Stimulated activated CD4-positive, alpha-beta T cell treated with anti-CD3 and anti-CD28 coated beads, Interleukin-12 subunit alpha, Interleukin-12 subunit beta, amount 100 ng/mL, for 4 hours (primary cell): ENCODE measurements at places on chromosomes 2 and 18.

GRCh38 chr18:78914249-78914935, 65.2 kb upstream of the SALL3 start:
- no peak for DNase-seq

DNA sequence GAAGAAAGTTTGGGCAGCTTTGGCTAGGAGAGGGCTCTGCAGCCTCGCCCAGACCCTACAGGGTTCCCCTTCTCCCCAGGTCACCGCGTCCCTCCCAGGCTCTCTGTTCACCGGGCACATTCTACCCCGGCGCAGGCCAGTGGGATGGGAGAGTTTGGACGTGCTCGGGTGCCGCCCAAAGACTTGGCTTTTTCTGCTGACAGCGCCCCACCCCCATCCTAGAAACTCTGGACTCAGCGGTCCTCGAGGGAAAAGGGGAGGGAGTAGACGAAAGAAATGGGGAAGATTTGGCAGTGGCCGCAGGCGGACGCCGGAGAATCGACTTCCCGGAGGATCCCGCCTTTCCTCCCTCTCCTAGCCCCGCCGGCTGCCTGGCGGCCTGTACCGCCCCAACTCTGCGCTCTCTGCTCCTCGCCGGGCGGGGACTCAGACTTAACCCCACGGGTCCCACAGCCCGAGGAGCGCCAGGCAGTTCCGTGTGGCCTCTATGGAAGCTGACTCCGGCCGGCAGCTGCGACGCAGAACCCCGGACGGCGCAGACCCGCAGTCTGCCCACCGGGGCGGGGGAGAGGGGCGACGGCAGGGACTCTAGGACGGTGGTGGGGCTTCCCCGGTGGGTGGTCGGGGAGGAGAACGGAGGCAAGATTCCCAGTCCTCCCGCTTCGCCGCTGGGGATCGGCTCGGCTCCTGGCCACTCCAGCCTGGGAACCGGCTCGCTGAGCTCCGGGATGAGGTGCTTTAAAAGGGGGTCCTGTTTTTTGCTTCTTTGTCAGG, 863 bp upstream of the SIX2 start:
- DNase-seq: no peak

- DNase-seq: no peak
These were observed 11.2 kb upstream of the NABP1 start for GRCh38 chr2:191666732-191667131.

GRCh38 chr2:55048508-55049042, 1.7 kb downstream of the RTN4 start:
- DNase-seq: no peak

DNA sequence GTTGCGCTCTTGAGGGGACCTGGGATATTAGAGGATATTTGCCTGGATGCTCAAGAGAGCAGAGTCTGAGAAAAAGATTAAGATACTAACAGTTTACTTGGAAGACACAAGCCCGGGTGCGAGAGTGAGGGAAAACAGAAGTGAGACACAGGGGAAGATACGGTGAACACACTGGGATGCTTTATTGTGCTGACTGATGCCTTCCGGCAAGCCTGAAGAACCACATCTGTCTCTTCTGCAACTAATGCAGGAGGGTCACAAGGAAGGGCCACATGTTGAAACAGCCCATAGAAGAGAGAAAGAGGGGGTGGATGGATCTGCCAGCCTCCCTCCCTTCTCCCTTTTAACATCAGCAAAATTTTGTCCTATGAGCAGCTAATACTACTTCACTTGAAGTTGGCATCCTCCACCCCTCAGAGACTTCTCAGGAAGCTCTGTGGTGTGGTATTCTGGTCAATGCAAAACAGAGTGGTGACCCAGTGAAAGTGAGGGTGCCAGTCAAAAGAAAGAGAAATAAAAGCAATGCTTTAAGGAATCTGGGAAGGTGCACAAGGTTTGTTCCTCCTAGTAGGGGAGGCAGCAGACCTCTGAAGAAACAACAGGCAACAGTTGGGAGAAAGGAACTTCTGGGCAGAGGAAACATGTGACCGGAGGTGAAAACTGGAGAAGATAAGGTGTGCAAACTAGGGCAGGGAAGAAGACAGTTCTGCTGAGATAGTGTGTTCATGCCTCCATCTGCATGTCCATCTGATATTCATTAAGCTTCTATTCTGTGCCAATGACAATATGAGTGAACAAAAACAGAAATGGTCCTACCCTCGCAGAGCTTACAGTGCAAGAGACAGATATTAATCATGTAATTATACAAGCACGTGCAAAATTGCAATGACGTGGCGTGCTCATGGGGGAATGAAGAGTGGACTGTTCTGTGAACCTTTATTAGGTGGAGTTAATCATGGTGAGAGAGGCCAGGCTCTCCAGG, 107.1 kb downstream of the LYPD6B start:
- DNase-seq: no peak

GRCh38 chr2:166593403-166593802, 99.4 kb upstream of the SCN7A start:
- DNase-seq: no peak

DNA sequence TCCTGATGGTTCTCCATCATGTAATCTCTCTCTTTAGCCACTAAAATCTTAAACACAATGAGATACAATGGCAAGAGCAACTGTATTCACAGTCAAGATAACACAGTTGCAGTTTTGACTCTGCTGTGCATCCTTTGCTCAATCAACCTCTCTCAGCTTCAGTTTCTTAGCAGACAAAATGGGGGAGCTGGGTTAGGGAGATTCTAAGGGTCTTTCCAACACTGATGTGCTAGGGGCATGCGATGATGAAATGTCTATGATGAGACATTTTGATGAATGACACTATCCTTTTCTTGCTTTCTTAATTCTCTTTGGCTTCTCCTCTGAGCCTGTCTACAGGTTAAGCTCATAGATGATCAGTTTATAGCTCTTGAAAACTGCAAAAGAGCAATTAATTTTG, 1.1 kb downstream of the SERPINB10 start:
- DNase-seq: no peak

DNA sequence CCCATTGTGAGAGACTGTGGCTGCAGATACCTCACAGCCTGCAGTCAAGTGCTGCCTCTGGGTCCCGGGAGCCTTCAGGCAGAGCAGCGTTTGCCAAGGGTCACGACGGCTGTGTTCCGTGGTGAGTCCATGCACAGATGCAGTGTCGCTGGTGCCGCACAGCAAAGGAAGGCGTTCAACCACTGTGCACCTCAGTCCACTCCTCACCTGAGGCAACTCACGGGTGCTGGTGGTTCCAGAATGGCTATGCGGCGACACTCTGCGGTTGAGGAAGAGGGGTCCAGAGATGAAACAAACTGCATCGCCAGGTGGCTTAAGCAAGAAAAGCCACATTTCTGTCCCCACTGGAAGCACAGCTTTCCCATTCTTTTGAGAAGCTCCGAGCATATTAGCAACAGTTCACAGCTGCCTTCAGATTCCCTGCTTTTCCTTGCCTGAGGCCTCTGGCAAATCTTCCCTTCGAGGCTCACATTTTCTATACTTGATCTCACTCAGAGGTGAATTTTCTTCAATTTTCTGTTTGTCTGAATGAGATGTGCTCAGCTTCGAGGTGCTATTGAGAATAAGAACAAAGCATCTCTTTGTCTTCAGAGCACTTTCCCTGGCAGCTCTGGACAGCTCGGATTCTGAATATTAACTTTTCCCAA, 208.8 kb upstream of the TWIST2 start:
- no peak for DNase-seq

DNA sequence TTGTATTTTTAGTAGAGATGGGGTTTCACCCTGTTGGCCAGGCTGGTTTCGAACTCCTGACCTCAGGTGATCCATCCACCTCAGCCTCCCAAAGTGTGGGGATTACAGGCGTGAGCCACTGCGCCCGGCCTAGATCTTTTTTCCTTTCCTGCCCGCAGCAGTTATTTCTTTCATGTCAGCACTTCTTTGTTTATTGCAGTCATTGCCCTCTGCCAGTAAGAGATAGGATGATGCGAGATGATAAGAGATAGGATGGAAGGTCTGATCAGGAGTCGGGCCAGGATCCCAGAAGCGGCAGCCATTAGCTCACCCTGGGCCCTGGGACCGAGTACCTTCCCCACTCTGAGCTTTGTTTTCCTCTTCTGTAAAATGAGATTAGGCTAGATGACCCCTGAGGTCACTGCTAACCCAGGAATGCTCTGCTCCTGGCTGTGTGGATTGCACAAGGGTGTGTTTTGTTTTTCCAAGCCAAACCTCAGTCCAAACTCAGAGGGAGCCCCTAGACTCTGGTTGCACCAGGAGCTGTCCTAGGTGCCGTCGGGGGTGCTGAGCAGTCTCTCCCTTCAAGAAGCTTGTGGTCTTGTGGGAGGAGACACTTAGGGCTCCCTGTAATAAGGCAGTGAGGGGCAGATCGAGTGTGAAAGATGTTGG, 63.3 kb downstream of the LPIN1 start:
- DNase-seq: no peak

DNA sequence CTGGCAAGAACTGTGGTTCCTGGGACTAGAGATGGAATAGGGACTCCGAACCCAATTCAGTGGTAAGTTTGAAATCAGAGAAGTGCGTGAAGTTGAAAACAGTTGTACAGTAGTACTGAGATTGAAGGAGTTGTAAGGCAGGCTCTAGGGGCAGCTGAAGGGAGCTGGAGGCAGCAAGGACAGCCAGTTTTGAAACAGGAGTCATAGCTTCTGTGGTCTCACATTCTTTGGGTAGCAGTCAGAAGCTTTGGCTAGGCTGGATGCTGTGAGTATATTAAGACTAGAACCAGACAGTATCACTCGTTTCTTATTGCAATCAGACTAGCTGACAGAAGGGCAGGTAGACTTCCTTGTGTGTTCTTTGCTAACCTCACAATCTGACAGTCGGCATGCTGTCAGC, 64.5 kb upstream of the ADAM23 start:
- DNase-seq: no peak

DNA sequence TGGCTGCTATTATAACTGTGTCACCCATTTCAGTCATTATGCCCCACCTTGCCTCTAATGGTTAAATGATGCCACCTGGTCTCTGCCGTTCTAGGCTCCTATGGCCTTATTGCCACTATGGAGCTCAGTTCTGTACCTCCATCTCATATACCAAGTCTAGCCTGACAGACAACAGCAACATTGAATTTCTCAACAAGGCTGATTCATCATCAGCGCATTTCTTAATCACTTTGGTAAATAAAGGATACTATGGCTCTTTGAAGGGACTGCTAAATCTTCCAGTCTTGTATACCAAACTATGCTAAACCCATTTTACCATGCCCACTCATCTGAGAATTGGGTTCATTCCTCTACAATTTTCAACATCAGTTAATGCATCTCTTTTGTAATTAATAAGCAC, 784.5 kb upstream of the CELF4 start:
- no peak for DNase-seq

GRCh38 chr2:108607706-108608301, 73.5 kb downstream of the LIMS1 start:
- peak; percentile 38 for DNase-seq

DNA sequence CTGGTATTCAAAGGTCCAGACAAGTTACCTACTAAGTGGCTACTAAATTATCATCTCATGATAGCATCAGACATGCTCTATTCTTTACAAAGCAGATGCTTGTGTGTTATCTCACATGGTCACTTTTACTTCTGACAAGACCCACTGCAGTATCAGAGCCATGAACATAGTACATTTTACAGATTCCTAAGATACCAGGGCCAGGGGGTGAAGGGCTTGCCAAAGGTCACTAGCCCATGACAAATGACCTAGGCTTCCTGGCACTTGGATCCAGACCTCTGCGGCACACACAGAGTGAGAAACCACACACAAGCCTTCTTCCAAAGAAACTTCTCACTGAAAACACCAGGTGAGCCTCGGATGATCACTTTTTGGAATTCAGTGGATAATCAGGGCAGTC, 446.8 kb downstream of the EIPR1 start:
- DNase-seq: no peak

DNA sequence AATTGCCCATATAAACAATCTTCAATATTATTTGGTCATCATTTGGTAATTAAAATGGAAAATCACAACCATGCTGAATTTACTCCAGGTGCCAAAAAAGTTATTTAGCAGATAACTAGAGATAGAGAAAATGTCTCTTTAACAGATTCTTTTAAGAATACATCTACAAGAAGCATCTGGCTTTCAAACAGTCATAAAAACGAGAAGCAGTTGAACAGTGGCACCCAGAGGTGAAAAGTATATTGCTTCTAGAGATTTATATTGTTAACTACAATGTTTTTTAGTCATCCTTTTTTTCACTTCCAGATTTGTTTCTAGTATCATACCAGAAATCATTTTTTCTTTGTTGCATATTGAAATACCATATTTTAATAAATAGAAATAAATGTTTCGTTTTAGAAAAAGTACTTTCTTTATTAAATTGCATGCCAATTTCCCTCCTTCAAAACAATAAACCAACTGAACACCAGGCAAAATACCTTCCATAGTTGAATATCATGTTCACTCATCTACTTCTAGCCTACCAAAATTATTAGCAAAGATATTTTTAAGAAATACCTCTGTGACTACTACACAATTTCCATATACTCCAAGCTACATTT, 65.4 kb upstream of the HNRNPA3 start:
- no peak for DNase-seq

DNA sequence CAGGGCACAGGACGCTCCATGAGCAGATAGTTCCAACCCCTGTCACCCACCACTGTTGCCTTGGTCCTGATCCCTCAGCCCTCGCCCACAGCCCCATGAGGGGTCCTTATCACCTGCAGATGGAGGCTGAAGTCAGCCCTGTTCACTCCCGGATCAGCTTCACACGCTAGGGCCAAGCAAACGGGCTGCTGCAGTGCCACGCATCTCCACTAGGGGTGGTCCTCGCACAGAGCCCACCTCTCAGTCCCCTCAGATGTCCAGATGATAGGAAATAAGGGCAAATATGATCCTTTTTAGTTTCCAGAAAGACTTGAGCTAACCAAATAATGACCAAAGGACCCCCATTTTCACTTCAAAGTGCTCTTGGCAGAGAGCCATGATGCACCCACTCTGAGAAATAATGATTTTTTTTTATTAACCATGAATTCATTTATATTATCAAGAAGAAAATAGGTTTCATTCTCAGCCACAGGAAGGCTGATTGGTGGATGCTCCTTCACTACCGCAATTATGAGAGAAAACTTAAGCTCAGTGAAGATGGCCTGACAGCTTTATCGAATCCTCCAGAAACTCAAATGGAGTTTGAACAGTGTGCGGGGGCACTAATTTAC, 71.9 kb upstream of the KLHL29 start:
- peak; percentile 10 for DNase-seq

DNA sequence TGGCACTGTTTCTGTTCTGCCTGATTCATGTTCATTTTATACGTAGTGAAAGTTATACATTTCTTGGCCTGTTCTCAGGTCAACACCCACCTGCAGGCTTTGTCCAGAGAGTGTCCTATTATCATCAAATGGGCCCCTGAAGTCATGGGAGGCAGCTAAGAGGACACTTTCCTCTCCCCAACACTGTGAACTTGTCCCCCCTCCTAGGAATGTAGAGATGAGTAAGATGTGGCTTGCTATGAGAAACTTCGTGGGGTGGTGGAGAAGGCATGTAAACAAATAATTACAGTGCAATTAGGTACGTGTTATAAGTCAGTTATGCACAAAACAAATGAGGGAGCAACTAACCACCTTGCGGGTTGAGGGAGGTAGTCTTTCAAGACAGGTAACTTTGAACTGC, 57.9 kb downstream of the COL4A3 start:
- DNase-seq: no peak
